ENCODE measurements at places on chromosomes 16 and 17. TPM values are rescaled to one million over a fixed set of nuclear protein-coding genes. Genes with fewer than 3 reads are reported as not detected.

Gene CHD9NB
- 5.5 TPM for total RNA-seq

Gene ZG16B
- total RNA-seq, result 0.16 TPM

Gene KRTAP3-2
- not detected for total RNA-seq

Gene OTOA
- total RNA-seq, result under 0.01 TPM

Gene PGAP3
- 20.2 TPM for total RNA-seq

Gene TSPAN10
- total RNA-seq, result 3.3 TPM

Gene AOC3
- 1.9 TPM for total RNA-seq

Gene PIK3R6
- not detected for total RNA-seq

Gene AMFR
- 344 TPM for total RNA-seq

Gene ITGAE
- total RNA-seq, result 25.2 TPM

Gene TLCD3A
- total RNA-seq, result 10.1 TPM

Gene DHRS7C
- not detected for total RNA-seq

Gene VTN
- 0.09 TPM for total RNA-seq

Gene SLC38A8
- total RNA-seq, result not detected

Gene CCL4L2
- total RNA-seq, result not detected

All from bronchial smooth muscle cell (primary cell).